ENCODE measurements at places on chromosomes 2 and 18.

DNA sequence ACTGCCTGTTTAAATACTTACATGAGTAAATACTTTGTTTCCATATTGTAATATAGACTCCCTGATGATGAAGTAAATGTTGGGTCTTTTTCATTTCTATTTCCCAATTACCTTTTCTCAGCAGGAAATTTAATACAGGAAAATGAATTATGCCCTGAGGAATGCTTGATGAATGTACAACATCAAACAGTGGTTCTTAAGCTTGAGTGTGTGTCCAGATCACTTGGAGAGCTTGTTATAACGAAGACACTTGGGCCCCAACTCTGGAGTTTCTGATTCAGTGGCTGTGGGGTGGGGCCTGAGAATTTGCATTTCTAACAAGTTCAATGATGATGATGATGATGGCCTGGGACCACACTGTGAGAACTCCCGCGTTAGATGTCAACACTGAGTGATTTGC, 7.1 kb upstream of the ME2 start:
- H3K4me3 ChIP-seq = no peak overlapping the region
- no peaks in the 10 kb centered on the region for H3K36me3 ChIP-seq
- H3K27ac ChIP-seq = no peak overlapping the region

DNA sequence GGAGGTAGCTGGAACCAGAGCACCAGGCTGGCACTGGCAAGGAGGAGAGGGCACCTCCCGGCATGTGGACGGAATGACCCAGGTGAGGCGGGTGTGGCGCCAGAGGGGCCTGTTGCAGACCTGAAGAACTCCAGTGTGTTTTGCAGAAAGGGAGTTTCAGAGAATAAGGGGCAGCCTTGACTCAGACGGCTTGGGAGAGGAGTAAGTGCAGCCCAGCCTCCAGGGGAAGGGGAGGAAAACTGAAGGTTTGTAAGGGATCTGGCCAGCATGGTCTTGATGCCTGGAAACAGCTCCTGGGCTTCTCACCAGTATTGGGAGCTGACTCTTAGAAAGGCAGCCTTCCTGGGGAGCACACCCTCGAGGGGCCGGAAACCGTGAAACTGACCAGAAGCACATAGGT, 101.1 kb downstream of the AGAP1 start:
- no peaks in the 10 kb centered on the region for H3K36me3 ChIP-seq
- H3K27ac ChIP-seq = no peak overlapping the region
- peaks cover 8% of the 10 kb centered on the region for H3K27me3 ChIP-seq

DNA sequence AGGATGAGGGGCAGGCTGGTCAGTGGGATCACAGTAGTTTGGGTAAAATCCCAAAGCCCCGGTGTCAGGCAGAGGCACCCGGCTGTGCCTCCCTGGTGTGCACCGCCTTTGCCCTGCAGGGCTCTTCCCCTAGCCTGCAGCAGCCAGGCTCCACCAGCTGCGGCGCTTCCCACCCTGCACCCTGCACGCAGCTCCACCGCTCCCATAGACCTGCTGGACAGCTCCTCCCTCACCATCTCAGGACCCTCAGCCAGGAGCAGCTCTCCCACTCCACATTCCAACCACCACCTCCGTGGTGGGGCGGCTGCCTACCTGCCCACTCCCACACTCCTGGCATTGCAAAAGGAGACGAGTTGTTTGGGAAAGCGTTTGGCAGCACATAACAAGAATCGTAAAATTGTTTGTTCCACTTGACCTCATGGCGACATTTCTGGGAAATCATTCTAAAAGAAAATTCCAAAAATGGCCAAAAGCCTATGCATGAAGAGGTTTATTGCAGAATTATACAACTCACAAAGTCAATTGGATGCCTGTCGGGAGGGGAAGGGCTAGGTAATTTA, 287.4 kb upstream of the HDAC4 start:
- H3K27ac ChIP-seq = no peak overlapping the region
- no peak overlapping the region for H3K4me3 ChIP-seq
- no peaks in the 10 kb centered on the region for H3K36me3 ChIP-seq
- no peak for DNase-seq
- no peaks in the 10 kb centered on the region for H3K4me1 ChIP-seq

DNA sequence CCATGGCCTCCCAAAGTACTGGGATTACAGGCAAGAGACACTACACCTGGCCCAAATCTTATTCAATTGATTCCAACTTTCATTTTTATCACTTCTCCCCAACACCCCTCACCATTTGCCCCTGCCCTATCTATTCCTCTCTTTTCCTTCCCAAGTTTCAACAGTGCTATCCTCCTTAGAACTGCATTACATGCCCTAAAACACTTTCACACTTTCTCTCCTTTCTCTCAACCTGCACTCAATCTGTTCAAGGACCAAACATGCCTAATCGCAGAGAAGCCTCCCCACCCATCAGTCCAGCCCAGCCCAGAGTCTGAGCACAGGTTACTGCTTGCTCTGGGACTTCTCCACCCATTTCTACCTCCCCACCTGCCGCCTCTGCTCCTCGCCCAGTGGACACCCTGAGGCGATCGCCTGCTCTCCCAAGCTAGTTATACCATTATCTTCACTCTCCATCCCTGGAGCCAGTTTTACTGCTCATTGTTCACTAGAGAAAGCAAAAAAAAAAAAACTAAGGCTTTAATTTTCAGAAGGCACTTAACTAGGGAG, 23.7 kb upstream of the DSG1 start:
- DNase-seq = no peak
- no peaks in the 10 kb centered on the region for H3K4me1 ChIP-seq
- H3K4me3 ChIP-seq = no peak overlapping the region
- no peaks in the 10 kb centered on the region for H3K27me3 ChIP-seq

- H3K27ac ChIP-seq = no peak overlapping the region
- no peak for DNase-seq
- peaks cover 6% of the 10 kb centered on the region for H3K4me1 ChIP-seq
- no peak overlapping the region for H3K4me3 ChIP-seq
- H3K36me3 ChIP-seq = no peaks in the 10 kb centered on the region
These were observed 32.1 kb upstream of the DOCK10 start for GRCh38 chr2:225074366-225074765.

DNA sequence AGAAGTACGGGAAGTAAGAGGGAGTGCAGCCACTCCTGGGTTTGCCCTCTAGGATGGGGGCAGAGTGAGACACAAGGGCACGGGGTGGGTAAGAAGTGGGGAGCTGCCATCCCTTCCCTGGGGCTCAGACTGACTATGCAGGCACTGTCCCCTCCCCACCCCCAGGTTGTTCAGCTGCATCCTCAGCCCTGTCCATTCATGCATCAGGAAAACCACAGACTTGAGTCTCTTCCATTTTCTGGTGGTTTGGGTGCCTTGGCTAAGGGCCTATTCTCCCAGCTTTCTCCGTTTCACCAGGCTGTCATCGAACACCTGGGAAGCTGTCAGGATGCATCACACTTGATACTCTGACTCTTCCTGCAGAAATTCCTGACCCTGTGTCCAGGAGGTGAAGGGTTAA, 111.9 kb downstream of the TFCP2L1 start:
- no peaks in the 10 kb centered on the region for H3K36me3 ChIP-seq
- no peaks in the 10 kb centered on the region for H3K4me1 ChIP-seq
- H3K27ac ChIP-seq = no peak overlapping the region
- H3K4me3 ChIP-seq = no peak overlapping the region
- no peak for DNase-seq

DNA sequence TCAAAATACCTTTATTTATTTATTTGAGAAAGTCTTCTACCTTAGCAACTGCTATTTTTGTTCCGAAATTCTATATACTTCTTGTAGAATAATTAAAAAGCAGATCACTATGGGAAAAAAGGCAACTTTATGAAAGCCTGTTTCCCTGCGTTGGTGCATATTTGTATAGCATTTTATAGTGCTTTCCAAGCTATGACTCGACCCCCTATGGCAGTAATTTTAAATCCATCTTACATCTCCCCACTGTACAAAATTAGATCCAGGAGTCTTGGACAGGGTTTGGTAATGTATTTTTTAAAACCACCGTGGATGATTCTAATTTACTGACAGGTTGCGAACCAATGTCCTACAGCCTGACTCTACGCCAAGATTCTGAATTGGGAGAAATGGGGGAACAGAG, 10.1 kb downstream of the TANK start:
- peaks cover 90% of the 10 kb centered on the region for H3K4me1 ChIP-seq
- no peaks in the 10 kb centered on the region for H3K27me3 ChIP-seq
- DNase-seq = no peak
- no peak overlapping the region for H3K4me3 ChIP-seq
